ENCODE measurements at places on chromosomes 5 and 9. TPM values are rescaled to one million over a fixed set of nuclear protein-coding genes. Genes with fewer than 3 reads are reported as not detected.

The KCNT1 gene
- polyA plus RNA-seq: not detected

GRCh38 chr5:42569325-42569724 is 146.1 kb downstream of the GHR start:
- no peak for DNase-seq
- H3K27ac ChIP-seq: no peak overlapping the region
- no peak overlapping the region for H3K4me3 ChIP-seq
- H3K36me3 ChIP-seq: no peaks in the 10 kb centered on the region
- H3K4me1 ChIP-seq: no peaks in the 10 kb centered on the region
- peaks cover 6% of the 10 kb centered on the region for H3K27me3 ChIP-seq

- no peaks in the 10 kb centered on the region for H3K36me3 ChIP-seq
- no peaks in the 10 kb centered on the region for H3K4me1 ChIP-seq
- H3K4me3 ChIP-seq: no peak overlapping the region
- no peak overlapping the region for H3K27ac ChIP-seq
- DNase-seq: no peak
Measured at GRCh38 chr5:108935611-108936010, 187.9 kb downstream of the FER start.

The HTR4 gene
- not detected for polyA plus RNA-seq

Data from naive thymus-derived CD8-positive, alpha-beta T cell (primary cell).